ENCODE measurements at places on chromosomes 11 and 22. TPM values are rescaled to one million over a fixed set of nuclear protein-coding genes. Genes with fewer than 3 reads are reported as not detected.

GRCh38 chr22:39247361-39247760 is 2.6 kb upstream of the PDGFB start:
- no peak for DNase-seq
- H3K4me1 ChIP-seq: no peaks in the 10 kb centered on the region
- H3K27ac ChIP-seq: no peak overlapping the region
- no peaks in the 10 kb centered on the region for H3K27me3 ChIP-seq
- H3K36me3 ChIP-seq: no peaks in the 10 kb centered on the region

DNA sequence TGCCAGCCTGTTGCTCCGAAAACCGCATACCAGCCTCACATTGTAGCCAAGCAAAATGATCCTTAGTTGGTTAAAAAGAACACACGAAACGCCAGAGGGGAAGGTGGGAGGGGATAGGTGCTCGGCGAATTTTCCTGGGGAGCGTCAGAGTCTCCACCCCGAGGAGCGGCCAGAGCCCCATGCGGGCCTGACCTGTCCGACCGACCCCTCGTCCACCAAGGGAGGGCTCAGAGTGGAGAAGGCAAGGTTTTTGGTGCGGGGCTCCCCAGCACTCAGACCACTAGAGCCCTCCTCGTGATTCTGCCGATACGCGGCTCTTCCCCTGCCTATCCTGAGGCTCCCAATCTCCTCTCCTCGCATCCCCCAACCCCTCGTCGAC is 39.6 kb downstream of the DIXDC1 start:
- peak overlapping the region; percentile 72 for H3K4me3 ChIP-seq
- H3K36me3 ChIP-seq: no peaks in the 10 kb centered on the region
- peak overlapping the region; percentile 84 for H3K27ac ChIP-seq
- H3K27me3 ChIP-seq: no peaks in the 10 kb centered on the region
- H3K4me1 ChIP-seq: peaks cover 9% of the 10 kb centered on the region
- peak; percentile 59 for DNase-seq

GRCh38 chr11:75066061-75066460 is 30.6 kb downstream of the OR2AT4 start:
- no peaks in the 10 kb centered on the region for H3K36me3 ChIP-seq
- H3K27me3 ChIP-seq: no peaks in the 10 kb centered on the region
- H3K4me3 ChIP-seq: no peak overlapping the region
- no peak overlapping the region for H3K27ac ChIP-seq
- no peaks in the 10 kb centered on the region for H3K4me1 ChIP-seq

GRCh38 chr11:71447791-71448256 is 369 bp downstream of the DHCR7 start:
- no peaks in the 10 kb centered on the region for H3K36me3 ChIP-seq
- DNase-seq: no peak
- H3K27ac ChIP-seq: peak overlapping the region; percentile 60

DNA sequence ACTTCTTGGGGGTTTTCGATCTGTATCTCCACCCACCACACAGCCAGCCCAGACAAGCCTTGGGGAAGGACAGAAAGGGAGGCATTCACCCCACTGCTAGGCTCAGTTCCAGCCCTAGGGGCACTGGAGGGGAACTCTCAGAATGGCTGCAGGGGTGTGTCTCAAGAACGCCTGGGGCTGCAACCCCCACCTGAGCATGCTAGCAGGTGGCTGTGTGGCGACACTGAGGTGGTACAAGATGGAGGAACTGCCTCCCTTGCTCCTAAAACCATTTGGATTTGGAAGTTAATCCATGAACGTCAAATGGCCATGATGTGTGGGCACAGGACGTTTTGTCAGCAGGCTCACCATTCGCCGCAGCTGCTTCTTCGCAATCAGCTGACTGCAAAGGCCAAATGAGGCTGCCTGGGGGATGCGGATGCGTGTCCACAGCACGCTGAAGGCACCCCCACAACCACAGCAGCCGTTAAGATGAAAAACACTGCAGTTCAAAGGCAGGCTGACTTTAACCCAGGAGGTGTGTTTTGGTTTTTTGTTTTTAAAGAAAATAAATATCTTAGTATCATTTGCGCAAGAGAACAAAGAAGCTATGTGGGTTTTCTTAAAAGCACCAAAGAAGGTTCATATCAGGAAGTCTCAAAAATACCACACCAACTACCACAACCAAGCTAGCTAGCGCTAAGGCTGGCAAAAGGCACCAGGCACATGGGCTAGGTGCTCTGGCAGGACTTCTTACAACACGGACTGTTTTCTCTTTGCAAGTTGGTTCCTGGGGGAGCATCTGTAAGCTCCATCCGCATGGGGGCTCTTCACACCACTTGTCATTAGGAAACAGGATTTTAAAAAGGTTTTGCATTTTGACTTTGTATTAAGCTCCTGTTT is 22.2 kb upstream of the NAP1L4 start:
- H3K27ac ChIP-seq: no peak overlapping the region
- no peak for DNase-seq
- H3K4me3 ChIP-seq: no peak overlapping the region
- H3K4me1 ChIP-seq: no peaks in the 10 kb centered on the region

DNA sequence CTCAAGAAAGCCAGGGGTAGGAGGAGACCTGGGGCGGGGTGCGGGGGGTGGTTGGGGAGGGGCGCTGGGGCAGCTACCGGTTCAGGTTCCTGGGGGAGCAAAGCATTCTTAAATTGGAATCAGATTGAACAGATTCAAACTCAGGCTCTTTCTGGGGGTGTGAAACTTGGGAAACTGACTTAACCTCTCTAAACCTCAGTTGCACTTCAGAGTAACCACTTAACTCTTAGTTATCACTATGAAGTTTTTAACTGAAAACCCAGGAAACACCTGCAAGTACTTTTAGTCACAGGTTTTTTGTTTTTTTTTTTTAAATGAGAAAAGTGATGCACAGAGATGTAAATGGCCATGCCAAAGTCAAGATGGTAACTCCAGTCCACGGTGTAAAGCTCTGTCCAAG is 72.0 kb downstream of the RCN1 start:
- no peaks in the 10 kb centered on the region for H3K27me3 ChIP-seq
- H3K36me3 ChIP-seq: no peaks in the 10 kb centered on the region
- no peaks in the 10 kb centered on the region for H3K4me1 ChIP-seq
- no peak overlapping the region for H3K27ac ChIP-seq
- no peak for DNase-seq

- H3K27me3 ChIP-seq: no peaks in the 10 kb centered on the region
- H3K4me1 ChIP-seq: no peaks in the 10 kb centered on the region
- no peak overlapping the region for H3K4me3 ChIP-seq
- H3K36me3 ChIP-seq: no peaks in the 10 kb centered on the region
- no peak overlapping the region for H3K27ac ChIP-seq
- DNase-seq: no peak
These were observed 69.2 kb upstream of the SHANK2 start for GRCh38 chr11:71321433-71322191.

GRCh38 chr22:37894939-37895670 is 11.0 kb upstream of the MICALL1 start:
- DNase-seq: no peak
- no peak overlapping the region for H3K4me3 ChIP-seq
- H3K4me1 ChIP-seq: peaks cover 16% of the 10 kb centered on the region
- H3K27me3 ChIP-seq: no peaks in the 10 kb centered on the region

GRCh38 chr11:22555881-22556280 is 69.7 kb downstream of the FANCF start:
- H3K27me3 ChIP-seq: no peaks in the 10 kb centered on the region
- no peak for DNase-seq

- no peaks in the 10 kb centered on the region for H3K4me1 ChIP-seq
- DNase-seq: no peak
- H3K27ac ChIP-seq: no peak overlapping the region
- H3K27me3 ChIP-seq: no peaks in the 10 kb centered on the region
- no peaks in the 10 kb centered on the region for H3K36me3 ChIP-seq
These were observed 41.2 kb downstream of the IGLL5 start for GRCh38 chr22:22928666-22929380.

GRCh38 chr11:113553915-113554314 is 78.7 kb upstream of the DRD2 start:
- H3K4me1 ChIP-seq: no peaks in the 10 kb centered on the region
- no peaks in the 10 kb centered on the region for H3K36me3 ChIP-seq
- H3K4me3 ChIP-seq: no peak overlapping the region

DNA sequence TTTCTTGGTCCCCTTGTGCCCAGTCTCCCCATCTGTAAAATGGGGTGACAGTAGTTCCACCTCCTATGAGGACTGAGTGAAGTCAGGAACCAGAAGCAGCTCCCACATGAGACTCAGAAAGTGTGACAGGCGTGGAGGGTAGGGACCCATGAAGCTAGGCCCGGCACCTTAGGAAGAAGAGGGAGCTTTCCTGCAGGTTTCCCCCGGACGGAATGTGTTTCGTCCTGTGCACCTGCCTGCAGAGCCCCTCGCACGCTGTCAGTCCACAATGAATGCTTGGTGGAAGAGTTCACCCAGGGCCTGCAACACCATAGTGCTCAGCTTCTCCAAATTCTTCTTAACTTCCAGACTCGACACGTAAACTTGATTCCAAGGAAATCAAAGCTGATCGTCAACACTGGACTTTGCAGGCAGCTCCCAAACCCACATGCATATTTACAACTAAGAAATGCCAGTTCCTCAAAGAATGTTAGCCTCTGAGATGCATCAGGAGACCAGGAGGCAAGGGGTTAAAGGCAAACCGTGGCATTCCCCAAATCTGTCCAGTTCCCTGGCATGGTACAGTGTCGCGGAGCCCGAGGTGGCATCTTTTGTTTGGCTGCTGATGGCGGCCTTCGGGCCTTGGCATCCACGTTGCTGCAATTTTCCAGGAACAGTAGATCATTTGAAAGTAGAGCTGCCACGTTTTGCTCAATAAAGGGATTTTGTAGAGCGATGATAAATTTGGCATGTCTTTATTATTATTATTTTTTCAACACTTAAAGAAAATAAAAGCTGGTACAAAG is 15.4 kb downstream of the LRP5 start:
- peaks cover 22% of the 10 kb centered on the region for H3K4me1 ChIP-seq
- H3K27me3 ChIP-seq: no peaks in the 10 kb centered on the region
- no peak for DNase-seq
- H3K27ac ChIP-seq: no peak overlapping the region
- H3K36me3 ChIP-seq: no peaks in the 10 kb centered on the region

GRCh38 chr11:22780952-22781593 is 48.5 kb downstream of the SVIP start:
- H3K27me3 ChIP-seq: no peaks in the 10 kb centered on the region
- H3K36me3 ChIP-seq: no peaks in the 10 kb centered on the region
- H3K4me1 ChIP-seq: no peaks in the 10 kb centered on the region

DNA sequence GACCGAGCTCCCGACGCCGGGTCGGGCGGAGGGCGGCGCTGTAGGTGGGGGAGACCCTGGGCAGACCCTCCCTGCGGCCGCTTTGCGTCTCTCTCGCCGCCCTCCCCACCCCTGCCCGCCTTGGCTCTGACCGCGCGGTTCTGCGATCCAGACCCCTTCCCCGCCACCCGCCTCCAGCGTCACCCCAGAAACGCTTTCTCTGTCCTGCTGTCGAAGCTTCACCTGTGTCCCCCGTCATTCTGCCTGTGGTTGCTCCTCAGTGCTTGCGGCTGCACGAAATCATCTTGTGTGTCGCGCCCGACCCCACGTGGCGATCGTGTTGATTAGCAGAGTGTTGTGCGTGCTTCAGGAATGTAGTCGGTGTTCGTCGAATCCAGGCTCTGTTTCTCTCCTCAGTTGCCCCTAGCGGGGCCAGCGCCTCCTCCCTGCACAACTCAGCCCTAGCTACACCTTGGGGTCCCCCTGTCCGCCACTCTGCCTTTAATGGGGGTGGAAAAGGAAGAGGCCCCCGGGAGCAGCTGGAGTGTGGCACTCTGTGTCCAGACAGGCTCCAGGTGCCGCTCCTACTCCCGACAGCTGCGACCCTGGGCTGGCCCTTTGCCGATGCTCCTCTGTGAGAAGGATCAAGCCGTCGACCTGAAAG is 851 bp downstream of the PTDSS2 start:
- H3K4me3 ChIP-seq: peak overlapping the region; percentile 99
- peaks cover 2% of the 10 kb centered on the region for H3K4me1 ChIP-seq
- H3K27ac ChIP-seq: no peak overlapping the region
- H3K27me3 ChIP-seq: no peaks in the 10 kb centered on the region

DNA sequence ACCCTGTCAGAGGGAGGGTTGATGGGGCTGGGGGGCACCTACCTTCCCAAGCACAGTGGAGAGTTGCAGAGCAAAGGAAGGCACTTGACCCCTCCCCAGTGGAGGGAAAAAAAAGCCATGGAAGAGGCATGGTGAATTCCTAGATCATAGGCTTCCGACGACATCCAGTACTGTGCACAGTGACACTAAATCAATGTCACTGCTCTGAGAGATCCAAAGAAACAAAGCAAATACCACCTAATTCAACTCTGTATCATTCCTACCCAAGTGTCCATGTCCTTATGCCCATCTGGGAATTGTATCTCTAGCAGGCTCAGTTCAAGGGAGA is 344.2 kb upstream of the NCAM1 start:
- no peaks in the 10 kb centered on the region for H3K36me3 ChIP-seq
- no peak for DNase-seq
- H3K27ac ChIP-seq: no peak overlapping the region
- no peak overlapping the region for H3K4me3 ChIP-seq
- no peaks in the 10 kb centered on the region for H3K4me1 ChIP-seq

GRCh38 chr11:99148352-99148751 is 127.6 kb downstream of the CNTN5 start:
- H3K4me3 ChIP-seq: no peak overlapping the region
- H3K4me1 ChIP-seq: no peaks in the 10 kb centered on the region
- H3K27ac ChIP-seq: no peak overlapping the region
- no peaks in the 10 kb centered on the region for H3K36me3 ChIP-seq
- H3K27me3 ChIP-seq: no peaks in the 10 kb centered on the region
- DNase-seq: no peak

GRCh38 chr11:107504981-107505380 is 47.4 kb upstream of the CWF19L2 start:
- H3K27me3 ChIP-seq: no peaks in the 10 kb centered on the region
- H3K4me3 ChIP-seq: no peak overlapping the region
- DNase-seq: no peak
- H3K27ac ChIP-seq: no peak overlapping the region
- H3K4me1 ChIP-seq: no peaks in the 10 kb centered on the region
- H3K36me3 ChIP-seq: no peaks in the 10 kb centered on the region

- DNase-seq: no peak
- H3K27me3 ChIP-seq: no peaks in the 10 kb centered on the region
- no peaks in the 10 kb centered on the region for H3K36me3 ChIP-seq
- no peaks in the 10 kb centered on the region for H3K4me1 ChIP-seq
These were observed 35.4 kb upstream of the CARS1 start for GRCh38 chr11:3092603-3093141.

GRCh38 chr11:57273448-57274058 is 36.5 kb upstream of the APLNR start:
- H3K27ac ChIP-seq: no peak overlapping the region
- H3K4me3 ChIP-seq: no peak overlapping the region
- no peaks in the 10 kb centered on the region for H3K36me3 ChIP-seq
- no peaks in the 10 kb centered on the region for H3K27me3 ChIP-seq
- peaks cover 2% of the 10 kb centered on the region for H3K4me1 ChIP-seq

Gene ACTN3
- polyA plus RNA-seq: 0.22 TPM

Gene KRTAP5-10
- polyA plus RNA-seq: not detected

Gene APOBEC3F
- polyA plus RNA-seq: 7.4 TPM

Gene ZNF215
- 0.42 TPM for polyA plus RNA-seq

Gene PCSK7
- polyA plus RNA-seq: 15.7 TPM
